ENCODE measurements at places on chromosomes 4 and X.

DNA sequence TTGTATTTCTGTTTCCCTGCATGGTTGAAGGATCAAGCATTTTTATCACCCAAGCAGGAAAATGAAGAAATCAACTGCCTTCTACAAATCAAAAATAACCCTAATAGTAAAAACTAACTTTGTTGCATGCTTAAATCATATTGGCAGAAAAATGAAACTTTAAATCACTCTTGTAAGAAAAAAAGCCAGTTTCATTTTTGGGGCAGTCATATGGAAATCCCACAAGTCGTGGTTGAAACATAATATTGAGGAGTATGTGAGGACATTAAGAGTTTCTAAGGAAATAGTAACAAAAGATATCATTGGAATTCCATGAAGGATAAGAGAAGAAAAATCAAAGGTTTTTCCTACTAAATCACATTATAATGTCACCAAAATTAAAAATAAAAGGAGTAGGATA is 8.4 kb downstream of the TEC start:
- no peak for DNase-seq

DNA sequence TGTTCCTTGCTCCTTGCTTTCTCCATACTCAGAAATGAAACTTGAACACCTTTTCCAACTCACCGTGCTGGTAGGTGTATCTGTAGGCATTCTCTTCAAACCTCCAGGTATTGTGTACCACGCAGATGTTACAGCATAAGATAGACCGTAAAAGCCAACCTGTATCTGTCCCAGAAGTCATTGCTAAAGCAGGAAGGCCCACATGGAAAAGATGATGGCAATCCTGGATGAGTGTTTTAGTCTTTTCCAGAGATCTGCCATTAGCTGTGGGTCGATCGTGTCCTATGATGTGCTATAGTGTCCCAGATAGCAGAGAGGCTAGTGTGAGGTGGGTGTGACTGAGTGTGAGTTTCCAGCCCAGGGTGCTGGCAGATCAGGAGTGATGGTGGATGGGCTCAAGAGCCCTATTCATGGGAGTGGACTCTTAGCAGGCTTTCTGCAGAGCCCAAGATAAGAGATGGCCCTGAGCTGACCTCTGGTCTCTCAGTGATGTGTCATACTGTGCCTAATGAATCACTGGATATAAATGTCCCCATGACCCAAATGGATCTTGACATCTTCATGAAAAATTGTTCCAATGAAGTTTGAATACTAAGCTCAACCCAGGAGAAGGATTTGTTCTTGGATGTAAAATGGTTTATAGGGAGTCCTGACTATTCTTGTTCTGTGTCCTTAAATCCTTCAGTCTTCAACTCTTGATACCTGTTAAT is 69.1 kb upstream of the WDR1 start:
- no peak for DNase-seq

DNA sequence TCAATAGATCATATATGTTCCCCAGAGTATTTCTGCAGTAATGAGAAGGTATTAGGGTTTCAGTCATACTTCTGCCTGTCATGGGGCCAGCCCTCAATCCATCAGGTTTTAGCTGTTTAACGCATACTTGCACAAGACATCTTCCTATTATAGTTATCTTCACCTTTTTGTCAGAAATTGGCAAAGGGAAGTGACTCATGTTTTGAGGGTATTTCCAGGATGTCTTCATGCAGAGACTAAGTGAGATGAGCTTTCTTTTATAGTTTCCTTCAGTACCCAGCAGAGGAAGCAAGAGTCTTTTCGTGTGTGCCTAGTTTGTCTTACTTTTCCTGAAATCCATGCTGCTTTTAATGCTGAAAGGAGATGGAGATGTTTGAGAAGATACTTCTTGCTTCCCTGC is 9.5 kb downstream of the CSTF2 start:
- peak; percentile 78 for DNase-seq

GRCh38 chr4:94603170-94603747 is 151.5 kb downstream of the PDLIM5 start:
- DNase-seq: peak; percentile 20

DNA sequence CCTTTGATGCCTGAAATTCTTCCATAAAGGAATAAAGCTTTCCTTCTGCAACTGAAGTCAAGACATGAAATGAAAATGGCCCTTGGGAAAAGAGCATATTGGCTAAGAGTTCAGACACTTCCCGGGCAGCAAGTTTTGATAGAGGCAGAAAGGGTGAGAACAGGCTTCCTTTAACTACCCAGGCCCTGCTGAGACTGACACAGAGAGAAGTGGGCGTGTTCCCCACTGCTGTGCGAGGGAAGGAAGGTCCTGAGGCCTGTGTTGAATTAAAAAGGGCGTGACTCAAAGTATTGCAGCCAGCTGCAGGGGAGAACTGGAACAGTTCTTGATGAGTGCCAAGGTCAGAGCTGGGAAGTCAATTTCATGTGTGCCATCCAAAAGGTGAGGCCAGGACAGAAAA is 33.9 kb upstream of the ADGRG2 start:
- DNase-seq: peak; percentile 10

DNA sequence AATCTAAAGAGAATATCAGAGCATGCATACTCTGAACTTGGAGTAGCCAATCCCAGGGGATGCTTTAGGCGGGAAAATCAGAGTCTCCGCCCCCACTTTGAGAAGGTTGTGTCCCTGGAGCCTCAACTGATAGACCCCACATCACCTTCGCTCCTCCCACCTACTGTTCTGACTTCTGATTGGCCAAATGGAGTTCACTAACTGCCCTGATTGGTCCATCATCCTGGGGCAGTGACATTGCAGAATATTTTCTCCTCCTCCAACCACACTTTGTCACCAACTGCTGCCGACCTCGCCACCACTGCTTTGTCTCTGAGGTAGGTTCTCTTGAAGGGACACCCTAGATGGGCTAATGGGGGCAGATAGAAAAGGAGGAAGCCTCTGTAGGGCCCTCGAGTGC is 22.7 kb upstream of the SPACA5B start:
- no peak for DNase-seq
